ENCODE measurements at places on chromosomes 5 and 9.

GRCh38 chr9:128384801-128385495, 13.8 kb downstream of the URM1 start:
- no peak for DNase-seq

- no peak for DNase-seq
These were observed 692.7 kb downstream of the DNAH5 start for GRCh38 chr5:13251623-13252376.

GRCh38 chr9:4862506-4863250, 69.9 kb downstream of the RCL1 start:
- no peak for DNase-seq

GRCh38 chr9:11269036-11269435, 656.2 kb upstream of the PTPRD start:
- no peak for DNase-seq

GRCh38 chr5:129438322-129438721, 21.8 kb upstream of the ADAMTS19 start:
- DNase-seq = no peak

- DNase-seq = no peak
These were observed 157.1 kb downstream of the ATP10B start for GRCh38 chr5:160694896-160695295.

DNA sequence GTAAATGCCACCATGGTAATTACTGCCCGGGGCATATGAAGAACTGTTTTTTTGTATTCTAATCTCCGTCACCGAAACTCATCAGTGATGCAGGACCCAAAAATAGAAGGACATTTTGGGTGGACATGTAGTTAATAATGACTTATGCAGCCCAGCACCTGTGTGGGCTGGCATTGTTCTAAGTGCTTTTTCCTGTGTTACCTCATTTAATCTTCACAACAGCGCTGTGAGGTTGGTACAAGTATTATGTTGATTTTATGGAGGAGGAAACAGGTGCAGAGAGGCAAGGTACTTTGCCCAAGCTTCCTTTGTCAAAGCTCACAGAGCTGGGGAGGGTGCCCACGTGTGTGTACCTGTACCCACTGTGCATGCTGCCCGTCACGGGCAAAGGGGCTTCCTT, 58.4 kb downstream of the DAPK1 start:
- DNase-seq = no peak

DNA sequence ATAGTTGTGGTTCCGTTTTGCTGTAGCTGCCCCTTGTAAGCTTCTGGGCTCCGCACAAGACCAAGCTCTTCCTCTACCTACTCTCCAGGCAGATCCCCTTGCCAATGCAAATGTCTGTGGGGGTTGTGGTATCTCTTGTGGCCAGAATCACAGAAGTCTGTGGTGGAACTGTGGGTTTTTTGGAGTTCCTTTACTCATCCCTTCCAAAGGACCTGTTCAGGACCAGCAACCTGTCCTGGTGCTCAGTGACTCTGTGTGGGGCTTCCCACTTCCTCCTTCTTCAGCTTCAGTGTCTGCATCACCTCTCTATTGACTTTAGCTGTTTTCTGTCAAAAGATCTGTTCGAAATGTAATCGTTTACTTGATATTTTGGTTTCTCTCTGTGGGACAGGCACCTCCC, 441.3 kb upstream of the ADAMTSL1 start:
- DNase-seq = no peak

DNA sequence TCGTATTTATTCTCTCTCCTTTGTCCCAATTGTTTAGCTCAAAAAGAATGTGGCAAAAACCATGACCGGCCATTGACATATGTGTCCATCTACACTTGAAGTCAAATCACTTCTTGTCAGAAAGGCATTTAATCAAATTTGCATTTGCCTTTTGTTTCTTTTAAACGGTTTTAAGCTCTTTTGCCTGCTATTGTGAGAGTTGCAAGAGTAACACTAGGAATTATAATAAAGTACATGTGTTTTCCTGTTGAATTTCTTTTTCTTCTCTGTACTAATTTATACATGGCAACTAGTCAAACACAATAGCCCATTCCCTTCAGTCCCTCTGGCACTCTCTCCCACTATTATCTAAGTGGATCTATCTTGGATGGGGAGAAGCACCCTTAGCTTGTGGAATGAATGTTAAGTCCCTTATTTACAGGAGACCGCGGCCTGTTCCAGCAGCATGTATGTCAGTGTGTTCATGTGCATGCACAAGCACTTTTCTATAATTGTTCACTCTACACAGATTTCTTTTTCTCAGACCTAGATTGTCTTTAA, 3.2 kb downstream of the ADAMTSL1 start:
- no peak for DNase-seq

All from colonic mucosa (tissue), 4 donors.